ENCODE measurements at places on chromosomes 12 and 14. TPM values are rescaled to one million over a fixed set of nuclear protein-coding genes. Genes with fewer than 3 reads are reported as not detected.

The TPH2 gene
- not detected for polyA plus RNA-seq

- DNase-seq, result no peak
- H3K4me3 ChIP-seq, result no peak overlapping the region
- no peak overlapping the region for H3K27ac ChIP-seq
- H3K4me1 ChIP-seq, result no peaks in the 10 kb centered on the region
- no peaks in the 10 kb centered on the region for H3K36me3 ChIP-seq
Measured at GRCh38 chr12:130765186-130765659, 49.1 kb upstream of the RIMBP2 start.

GRCh38 chr12:76180401-76181277 lies 96.2 kb upstream of the NAP1L1 start:
- H3K4me1 ChIP-seq, result peaks cover 16% of the 10 kb centered on the region
- H3K27me3 ChIP-seq, result no peaks in the 10 kb centered on the region
- no peak overlapping the region for H3K4me3 ChIP-seq
- DNase-seq, result no peak
- H3K36me3 ChIP-seq, result no peaks in the 10 kb centered on the region
- no peak overlapping the region for H3K27ac ChIP-seq

GRCh38 chr12:107670999-107671643 lies 14.5 kb upstream of the PWP1 start:
- no peaks in the 10 kb centered on the region for H3K4me1 ChIP-seq
- H3K4me3 ChIP-seq, result no peak overlapping the region
- H3K27ac ChIP-seq, result no peak overlapping the region
- H3K36me3 ChIP-seq, result no peaks in the 10 kb centered on the region
- peak; percentile 22 for DNase-seq

DNA sequence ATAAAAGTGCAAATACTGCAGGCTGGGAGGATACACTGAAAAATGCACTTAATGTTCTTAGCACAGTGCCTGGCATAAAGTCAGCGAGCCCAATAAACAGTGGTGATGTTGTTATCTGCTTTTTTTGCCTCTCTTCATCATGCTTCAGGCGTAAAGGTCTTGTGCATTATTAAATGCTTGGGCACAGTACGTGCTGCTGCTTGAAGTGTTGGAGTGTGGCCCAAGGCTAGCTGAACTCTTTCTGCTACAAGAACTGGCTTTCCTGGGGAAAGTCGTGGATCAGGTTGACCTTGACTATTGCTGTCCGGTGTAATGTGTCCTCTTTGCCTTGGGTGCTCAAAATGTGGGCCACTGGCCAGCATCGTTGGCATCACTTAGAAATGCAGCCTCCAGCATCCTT lies 43.0 kb downstream of the SMOC1 start:
- H3K27ac ChIP-seq, result no peak overlapping the region
- no peaks in the 10 kb centered on the region for H3K4me1 ChIP-seq
- no peak overlapping the region for H3K4me3 ChIP-seq
- H3K27me3 ChIP-seq, result no peaks in the 10 kb centered on the region
- H3K36me3 ChIP-seq, result no peaks in the 10 kb centered on the region

The CRADD gene
- polyA plus RNA-seq, result 14.6 TPM

- H3K4me1 ChIP-seq, result no peaks in the 10 kb centered on the region
- H3K27ac ChIP-seq, result no peak overlapping the region
- no peaks in the 10 kb centered on the region for H3K36me3 ChIP-seq
- H3K4me3 ChIP-seq, result no peak overlapping the region
Measured at GRCh38 chr12:90303771-90304170, 595.1 kb upstream of the ATP2B1 start.

DNA sequence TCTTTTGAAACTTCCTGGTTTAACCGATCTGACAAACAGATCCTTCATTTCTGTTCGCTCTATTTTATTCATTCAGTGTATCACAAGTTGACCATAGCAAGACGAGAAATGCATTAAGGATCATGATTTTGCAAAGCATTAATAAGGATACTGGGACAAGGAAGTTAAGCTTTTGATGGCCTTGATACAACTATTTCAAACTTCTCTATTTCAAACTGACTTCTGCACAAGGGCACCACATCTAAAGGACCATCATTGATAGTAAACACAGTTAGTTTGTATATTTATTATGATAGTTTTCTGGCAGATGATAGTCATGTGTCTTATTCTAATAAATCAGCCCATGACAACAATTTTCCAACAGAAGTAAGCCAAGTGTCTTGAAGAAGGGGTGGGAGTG lies 25.8 kb upstream of the PLXNC1 start:
- H3K4me1 ChIP-seq, result no peaks in the 10 kb centered on the region
- no peak for DNase-seq
- H3K27ac ChIP-seq, result no peak overlapping the region
- H3K36me3 ChIP-seq, result no peaks in the 10 kb centered on the region

GRCh38 chr12:93785249-93786010 lies 108.3 kb downstream of the CRADD start:
- H3K36me3 ChIP-seq, result no peaks in the 10 kb centered on the region
- no peak overlapping the region for H3K4me3 ChIP-seq
- peaks cover 36% of the 10 kb centered on the region for H3K4me1 ChIP-seq
- H3K27me3 ChIP-seq, result no peaks in the 10 kb centered on the region
